ENCODE measurements at places on chromosomes 4 and X.

DNA sequence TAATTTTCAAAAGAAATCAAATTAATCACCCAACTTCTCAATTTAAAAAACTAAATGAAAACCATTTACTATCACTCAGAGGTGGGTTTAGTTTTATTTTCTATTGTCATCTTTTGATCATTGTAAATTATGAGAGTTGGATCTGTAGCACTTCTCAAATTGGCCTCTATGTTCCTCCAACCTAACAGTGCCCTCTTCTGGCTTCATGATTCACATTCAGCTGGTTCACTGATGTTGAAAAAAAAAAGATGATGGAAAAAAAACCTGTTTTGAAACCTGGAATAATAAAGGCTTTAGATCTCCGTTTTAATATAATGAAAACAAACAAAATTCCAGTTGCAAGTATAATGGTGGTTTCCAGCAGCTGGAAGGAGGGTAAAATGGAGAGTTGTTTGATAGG, 2.4 kb upstream of the NBDY start:
- DNase-seq, result no peak

GRCh38 chrX:50691820-50692219, 122.2 kb downstream of the SHROOM4 start:
- DNase-seq, result peak; percentile 27

GRCh38 chr4:80202741-80203553, 5.6 kb downstream of the PRDM8 start:
- peak; percentile 53 for DNase-seq

DNA sequence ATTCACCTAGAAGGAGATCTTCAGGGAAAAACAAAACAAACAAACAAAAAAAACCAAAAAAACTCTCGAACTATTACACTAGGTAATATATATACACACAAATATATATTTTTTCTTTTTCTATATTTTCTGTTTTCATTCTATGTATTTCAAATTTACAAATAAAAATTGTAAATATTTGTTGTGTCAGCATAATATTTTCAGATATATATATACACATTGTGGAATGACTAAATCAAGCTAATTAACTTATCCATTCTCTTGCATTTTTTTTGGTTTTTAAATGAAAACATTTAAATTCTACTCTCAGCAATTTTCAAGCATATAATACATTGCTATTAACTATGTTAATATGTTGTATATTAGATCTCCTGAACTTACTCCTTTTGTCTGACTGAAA, 762.0 kb upstream of the PCDH10 start:
- no peak for DNase-seq

DNA sequence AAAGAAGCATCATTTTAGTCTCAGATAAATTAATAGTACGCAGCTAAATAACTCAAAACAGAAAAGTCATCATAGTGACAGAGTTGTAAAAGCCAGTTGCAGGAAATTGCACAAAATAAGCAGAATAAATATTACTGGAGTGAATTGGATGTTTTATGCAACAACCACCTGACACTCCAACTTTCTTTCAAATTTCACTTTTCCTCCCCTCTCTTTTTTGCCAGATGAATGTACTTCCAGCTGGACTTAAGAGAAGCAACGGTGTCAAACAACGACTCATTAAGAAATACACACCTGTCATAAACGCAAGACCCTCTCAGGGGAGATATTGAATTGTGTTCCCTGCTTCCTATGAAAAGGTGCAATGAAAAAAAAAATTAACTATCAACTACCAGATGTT, 120.2 kb upstream of the HCCS start:
- DNase-seq, result no peak

DNA sequence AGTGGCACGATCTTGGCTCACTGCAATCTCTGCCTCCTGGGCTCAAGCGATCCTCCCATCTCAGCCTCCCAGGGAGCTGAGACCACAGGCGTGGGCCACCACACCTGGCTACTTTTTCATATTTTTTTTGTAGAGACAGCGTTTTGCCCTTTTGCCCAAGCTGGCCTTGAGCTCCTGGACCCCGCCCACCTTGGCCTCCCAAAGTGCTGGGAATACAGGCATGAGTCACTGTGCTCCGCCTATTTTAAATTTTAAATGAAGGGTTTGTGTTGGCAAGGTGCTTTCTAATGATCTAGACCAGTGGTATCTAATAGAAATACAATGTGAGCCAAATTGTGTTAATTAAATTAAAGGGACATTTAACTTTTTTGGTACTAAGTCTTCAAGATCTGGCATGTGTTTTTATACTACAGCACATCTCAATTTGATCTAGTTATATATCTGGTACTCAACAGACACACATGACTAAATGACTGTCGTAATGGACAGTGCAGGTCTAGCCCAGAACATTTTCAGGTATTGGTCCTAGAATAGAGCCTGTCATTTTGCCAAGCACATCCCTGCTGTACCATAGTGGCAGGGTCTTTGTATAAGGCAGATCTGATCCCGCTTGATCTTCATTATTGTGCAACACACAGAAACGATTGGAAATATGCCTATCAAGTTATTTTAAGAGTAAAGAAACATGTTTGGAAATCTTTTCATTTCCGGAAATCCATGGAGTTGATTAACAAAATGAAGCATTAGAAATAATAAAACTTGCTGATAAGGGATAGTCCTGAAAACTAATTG, 7.3 kb downstream of the PGK1 start:
- DNase-seq, result no peak

Measured in hematopoietic multipotent progenitor cell (in vitro differentiated cells).